ENCODE measurements at places on chromosomes 5 and 9.
A peak's percentile ranks its signal among the peaks of the same experiment; 100 is the strongest.

DNA sequence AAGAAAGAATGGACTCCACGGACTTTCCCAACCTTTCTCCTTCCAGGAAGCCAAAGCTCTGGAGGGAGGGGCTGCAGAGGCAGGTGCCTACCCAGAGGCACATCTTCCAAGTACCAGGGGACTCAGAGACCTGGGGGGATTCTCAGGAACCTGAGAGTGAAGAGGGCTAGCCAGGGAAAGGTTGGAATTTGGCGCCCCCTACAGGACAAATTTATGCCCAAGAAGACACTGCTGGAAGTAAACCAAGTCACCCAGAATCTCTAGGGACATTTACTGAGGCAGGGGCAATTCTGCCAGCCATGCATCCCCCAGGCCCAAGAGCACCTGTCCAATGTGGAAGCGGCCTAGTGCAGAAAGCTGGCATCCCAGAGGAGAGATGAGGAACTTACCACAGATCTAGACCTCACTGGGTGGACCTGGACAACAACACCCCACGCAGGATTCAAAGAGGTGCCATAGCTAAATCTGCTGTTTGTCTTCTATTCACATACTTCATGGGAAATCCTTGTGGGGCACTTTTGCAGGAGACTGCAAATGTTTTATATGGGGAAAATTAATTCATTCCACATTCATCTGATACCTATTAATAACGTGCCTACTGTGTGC, 25.9 kb upstream of the IDNK start:
- no peak for DNase-seq

- no peak for DNase-seq
These were observed 2.0 kb upstream of the AJM1 start for GRCh38 chr9:136840140-136840876.

DNA sequence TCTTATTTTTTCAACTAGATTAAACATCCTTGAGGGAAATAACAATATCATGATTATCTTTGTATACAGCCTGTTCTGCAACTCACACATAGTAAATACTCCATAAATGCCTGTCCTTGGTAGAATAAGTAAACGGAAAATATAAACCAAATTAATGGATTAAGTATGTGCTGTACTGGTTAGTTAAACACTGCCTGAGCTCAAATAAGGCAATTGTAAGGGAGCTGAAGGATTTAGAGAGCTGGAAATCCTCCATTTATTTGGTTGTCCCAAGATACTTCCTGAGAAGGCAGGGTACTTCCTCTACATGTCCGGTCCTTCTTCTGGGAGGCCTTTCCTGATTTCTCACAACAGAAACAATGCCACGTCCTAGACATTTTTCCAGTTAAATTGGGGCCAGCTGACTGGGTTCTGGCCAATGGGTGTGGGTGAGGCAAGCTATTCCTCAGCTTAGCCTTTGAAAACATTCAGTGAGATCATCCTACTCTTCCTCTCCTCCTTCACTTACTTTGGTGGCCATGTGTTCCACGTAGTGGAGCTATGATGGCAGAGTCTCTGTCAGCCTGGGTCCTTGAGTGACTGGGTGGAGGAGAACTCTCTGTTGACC, 8.5 kb upstream of the C1QTNF3 start:
- DNase-seq = no peak

DNA sequence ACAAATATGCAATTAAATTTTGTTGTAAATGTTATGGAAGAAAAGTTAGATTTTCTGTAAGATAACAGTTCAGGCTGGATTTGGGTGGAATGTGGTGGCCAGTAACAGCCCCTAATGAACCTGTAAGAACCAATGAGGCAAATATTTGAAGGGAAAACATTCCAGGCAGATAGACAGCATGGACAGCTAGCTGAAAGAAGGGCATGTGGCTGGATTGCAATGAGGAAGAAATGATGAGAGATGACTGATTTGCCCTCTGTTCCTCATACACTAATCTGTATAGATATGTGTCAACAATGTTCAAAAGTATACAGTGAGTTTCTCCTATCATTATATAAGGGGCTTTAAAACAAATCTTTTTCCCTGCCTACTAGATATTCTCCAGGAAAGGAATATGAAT, 58.8 kb downstream of the MAN2A1 start:
- DNase-seq = no peak

DNA sequence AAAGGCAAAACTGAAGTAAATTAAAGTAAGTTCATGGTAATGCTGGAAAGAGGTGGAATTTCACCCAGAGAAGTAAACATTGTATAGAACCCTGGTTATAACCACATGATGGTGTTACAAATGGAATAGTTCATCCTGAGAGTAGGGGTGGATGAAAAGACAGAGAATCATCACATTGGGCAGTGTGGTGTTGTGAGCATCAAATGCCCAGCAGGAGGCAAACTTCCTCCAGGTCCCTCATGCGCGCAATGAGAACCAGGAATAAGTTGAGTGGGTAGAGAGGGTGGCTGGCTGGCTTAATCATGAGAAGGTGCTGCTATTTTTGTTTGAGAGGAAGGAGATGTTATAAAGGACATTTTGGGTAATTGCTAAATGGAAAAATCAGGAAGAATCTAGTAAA, 163.3 kb upstream of the HMHB1 start:
- DNase-seq = no peak

DNA sequence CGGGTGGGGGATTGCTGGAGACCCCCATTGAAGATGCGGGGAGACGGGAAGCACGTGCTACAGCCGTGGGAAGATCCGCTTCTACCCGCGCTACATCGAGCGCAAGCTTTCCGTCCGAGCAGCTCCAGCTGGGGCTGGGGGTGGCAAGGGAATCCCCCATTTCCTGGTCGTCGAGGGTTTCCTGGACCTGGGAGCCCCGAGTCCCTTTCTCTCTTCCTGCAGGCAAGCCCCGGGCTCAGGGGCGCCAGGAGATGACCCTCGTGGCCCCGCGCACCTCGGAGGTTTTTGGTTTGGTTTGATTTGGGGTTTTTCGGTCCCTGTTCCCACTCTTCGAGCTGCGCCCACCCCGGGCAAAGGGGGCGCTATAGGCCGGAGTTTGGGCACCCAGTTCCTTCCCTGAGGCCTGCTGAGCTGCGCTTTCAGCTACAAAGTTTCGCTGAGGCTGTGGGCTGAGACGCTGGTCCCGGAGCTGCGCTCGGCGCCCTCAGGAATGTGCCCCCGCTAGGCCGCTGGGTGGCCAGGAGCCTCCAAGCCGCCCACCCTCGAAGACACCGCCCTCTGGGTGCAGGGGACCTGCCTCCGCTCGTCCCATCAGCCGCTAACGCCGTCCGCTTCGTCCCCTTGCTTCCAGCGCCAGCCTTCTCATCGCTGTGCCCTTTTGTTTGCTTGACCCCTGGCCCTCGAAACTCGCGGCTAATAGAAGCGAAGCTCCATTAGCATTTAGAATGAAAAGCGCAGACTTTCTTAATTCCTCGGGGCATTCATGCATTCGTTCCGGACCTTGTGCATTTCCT, 2.9 kb downstream of the NR4A3 start:
- no peak for DNase-seq

DNA sequence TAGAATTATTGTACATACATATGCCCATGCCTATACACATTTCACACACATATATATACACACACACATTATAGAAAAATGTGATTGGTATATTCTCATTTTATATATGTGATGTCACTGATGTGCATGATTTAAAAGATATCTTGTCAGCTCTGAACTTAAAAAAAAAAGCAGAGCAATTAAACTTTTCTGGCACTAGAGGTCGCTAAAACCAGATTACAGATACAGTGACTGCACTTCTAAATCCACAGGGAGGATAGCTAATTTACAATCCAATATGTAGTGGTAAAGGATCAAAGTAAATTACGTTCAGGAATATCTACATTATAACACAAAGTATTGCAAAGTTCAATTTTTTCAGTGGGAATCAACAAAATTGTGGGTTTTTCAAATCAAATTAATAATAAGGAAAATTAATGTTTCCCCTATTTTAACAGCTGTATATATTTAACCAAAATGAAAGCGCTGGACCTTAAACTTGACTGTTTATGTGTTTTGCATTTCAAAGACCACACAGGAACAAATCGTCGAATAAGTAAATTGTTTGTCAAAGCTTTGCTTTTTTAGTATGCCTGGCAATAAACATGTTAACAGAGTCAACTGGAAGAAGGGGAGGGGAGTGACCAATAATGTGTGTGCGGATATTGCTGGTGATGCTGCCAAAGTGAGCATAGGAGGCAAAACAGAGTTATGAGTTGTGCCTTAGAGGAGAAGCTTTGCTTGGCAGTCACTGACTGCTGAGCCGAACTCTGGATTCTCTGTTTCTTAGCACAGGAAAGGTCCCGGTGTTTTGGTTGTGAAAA, 1201.4 kb upstream of the C9orf72 start:
- DNase-seq = no peak

GRCh38 chr5:75566710-75567309, 44.4 kb upstream of the ANKDD1B start:
- peak; percentile 18 for DNase-seq

GRCh38 chr5:147073098-147073497, 161.7 kb upstream of the STK32A start:
- no peak for DNase-seq

GRCh38 chr5:160438316-160439204, 16.9 kb downstream of the PTTG1 start:
- peak; percentile 21 for DNase-seq

DNA sequence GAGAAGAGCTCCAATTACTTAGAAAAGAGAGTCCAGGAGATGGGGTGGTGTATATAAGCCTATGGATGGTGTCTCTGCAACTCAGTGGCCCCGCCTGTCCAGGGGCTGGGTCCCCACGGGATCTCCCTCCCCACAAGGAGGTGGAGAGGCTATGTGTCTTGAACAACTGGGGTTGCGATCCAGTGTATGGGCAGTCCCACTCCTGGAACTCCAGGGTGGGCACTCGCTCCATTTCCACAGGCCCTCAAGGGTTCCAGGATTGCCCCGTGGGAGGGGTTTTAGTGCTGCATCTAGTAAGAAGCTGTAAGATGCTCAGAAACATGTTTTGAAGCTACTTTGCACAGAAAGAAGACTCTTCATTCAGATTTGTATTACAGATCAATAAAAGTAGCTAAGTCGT, 558 bp upstream of the SMAD5 start:
- DNase-seq = no peak

DNA sequence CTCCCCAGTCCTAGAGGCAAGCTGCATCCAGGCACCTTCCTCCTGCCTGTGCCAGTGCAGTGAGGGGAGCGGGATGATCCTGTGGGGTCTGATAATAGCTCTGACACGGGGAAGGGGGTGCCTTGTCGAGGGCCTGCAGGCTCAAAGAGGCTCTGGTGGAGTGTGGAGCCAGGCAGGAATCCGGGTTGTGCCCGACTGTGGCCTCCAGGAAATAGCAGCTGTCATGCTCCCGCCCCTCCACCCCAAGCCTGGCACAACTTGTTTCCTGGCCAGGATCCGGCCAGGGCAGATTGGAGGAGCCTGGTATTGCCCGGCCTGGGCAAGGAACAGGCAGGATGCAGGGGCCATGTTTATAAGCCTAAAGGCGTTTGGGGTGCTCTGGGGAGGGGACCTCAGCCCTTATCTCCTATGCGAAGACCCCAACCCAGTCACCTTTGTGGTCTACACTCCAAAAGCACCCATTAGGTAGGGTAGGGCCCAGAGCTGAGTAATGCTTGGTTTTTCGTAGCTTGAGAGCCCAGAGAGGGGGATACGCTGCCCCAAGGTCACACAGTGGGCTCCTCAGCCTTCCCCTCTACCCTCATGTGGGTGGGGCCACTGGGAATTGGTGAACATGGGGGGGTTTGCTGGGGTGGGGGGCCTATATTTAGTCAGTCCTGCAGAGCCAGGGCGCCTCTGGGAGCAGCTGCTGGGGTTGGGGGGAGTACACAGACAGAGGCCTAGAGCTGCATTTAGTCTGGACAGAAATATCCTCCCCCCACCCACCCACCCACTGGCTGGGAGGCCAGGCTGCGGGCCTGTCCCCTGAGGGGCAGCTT, 12.2 kb downstream of the CXXC5 start:
- DNase-seq = no peak

DNA sequence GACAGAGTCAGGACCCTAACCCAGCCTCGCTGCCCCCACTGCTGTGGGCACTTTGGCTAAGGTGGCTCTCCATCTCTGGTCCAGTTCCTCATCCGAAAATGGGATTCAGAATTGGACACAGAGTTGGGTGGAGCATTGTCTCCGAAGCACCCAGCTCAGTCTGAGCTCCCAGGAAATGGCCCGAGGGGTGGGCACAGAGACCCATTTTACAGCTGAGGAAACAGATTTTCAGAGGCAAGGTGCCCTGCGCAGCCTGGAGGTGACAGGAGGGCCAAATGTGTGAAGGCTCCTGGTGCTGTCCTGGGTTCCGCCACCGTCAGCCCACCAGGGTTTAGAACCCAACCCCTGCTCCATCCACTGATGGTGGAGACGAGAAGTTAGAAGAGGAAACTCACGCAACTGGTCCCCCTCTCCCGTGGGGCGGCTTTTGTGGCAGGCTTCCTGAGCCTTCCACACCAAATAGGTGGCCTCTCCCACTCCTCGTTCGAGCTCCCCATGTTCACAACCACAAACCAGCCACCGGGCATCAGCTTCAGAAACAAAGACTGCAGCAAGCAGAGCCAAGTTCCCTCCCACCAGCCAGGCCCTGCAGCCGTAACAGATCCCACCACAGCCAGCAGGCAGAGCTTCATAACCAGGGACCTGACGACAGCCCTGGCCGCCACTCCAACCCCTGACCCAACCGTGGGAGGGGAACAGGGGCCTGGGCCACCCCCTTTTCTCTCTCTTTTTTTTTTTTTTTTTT, 90.9 kb upstream of the LMX1B start:
- DNase-seq = no peak

DNA sequence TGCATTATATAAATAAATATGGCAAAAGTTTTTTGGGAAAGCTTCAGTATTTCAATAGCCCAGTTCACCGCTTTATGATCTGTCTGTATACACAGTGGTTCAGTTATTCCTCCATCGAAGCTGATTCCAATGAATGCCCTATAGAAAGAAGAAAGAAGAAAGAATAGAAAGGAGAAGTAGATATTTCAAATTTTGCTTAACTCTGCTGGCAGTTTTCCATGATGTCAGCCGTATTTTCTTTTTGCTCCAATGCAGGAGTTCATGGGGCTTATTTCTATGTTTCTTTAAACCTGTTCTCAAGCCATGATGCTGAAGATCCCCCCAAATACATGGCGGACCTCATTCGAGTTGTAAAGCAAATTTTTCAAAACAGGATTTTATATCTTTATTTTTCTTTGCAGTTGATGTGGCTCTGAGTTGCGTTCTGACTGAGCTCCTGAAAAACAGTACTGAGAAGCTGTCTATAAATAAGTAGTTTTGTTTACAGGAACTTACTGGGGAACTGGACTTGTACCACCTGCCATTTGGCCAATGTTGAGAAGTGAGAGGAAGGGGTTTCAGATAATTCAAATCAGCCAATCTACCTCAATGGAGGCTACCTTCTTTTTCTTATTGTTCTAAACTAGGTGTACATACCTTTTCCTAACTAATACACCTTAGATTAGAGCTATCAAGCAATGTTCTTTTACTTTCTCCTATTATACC, 418.5 kb upstream of the MEF2C start:
- DNase-seq = no peak

DNA sequence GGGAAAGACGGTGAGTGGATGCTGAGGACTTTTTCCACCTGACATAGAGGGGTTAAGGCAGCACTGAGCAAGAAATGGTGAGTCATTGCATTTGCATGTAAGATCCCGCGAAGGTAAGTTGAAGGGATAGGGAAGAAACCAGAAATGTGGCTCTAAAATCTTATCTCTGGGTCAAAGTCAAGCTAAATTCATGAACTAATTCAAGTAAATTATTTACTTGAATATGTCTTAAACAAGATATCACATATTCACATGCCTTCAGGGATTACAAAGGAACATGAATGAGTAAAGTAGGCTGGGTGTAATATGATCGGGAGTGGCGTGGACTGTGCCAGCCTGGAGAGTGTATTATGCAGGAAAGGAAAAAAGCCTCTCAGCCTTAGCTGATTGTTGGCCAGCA, 74.4 kb upstream of the EQTN start:
- no peak for DNase-seq

GRCh38 chr9:11874414-11874813, 818.8 kb upstream of the TYRP1 start:
- no peak for DNase-seq

Measured in stimulated activated CD8-positive, alpha-beta memory T cell treated with anti-CD3 and anti-CD28 coated beads, Interleukin-15, amount 100 ng/mL, for 4 hours (primary cell).